ENCODE measurements at places on chromosomes 5 and 9.

DNA sequence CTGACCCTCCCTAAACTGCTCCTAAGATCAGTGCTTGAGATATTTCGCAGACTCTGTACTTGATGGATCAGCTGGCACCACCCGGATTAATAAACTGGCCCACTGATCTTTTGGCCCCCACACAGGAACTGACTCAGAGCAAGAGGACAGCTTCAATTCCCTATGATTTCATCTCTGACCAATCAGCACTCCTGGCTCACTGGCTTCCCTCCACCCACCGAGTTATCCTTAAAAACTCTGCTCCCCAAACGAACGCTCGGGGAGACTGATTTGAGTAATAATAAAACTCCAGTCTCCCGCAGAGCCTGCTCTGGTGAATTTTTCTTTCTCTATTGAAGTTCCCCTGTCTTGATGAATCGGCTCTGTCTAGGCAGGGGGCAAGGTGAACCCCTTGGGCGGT, 36.5 kb upstream of the CD180 start:
- DNase-seq: no peak

DNA sequence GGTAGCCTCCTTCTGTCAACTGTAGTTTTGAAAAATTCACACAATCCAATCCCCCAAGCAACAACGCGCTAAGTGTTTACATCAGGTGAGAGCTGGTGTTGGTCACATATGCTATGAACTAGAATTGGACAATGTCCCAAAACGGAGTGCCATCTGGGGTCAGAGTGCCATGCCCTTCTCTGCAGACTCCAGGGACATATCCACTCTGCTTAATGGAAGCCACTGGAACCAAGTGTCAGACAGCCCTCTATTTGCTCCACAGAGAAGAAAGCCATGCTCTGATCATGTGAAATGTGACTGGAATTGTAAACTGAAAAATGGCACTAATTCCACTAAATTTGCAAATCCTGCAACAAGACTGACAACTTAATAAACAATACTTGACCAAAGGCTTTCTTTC, 12.2 kb downstream of the ABCA1 start:
- no peak for DNase-seq

DNA sequence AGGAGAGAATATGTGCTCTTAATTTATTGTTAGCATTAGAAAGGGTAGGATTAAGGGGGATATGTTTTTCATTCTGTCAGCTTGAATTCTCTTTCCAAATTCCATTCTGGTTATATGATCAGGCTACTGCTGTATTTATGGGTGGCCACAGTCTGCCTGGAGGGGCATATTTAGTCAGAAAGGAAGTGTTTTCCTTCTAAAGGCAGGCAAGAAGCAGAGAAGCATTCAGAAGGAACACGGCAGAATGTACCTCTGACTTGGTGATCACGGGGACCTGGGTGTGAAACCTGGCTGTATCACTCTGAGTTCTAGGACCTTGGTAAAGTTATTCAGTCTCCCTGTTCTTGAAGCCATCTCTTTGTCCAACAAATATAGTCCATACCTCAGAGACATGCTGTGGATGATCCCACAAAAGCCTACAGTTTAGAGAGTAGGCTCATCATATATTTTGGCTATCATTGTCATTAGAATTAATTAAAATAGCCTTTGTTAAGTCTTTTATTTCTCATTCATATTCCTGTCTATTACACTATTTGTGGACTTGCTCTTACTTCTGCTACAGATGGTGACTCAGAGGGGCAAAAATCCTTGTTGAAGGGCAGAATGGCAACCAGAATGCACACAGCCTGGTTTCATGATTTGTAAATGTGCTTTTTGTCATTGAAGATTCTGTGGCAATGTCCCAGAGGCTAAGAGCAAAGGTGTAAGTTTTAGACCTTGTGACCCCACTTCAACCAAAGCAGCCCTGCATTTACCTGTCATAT, 2.7 kb downstream of the TNC start:
- no peak for DNase-seq

DNA sequence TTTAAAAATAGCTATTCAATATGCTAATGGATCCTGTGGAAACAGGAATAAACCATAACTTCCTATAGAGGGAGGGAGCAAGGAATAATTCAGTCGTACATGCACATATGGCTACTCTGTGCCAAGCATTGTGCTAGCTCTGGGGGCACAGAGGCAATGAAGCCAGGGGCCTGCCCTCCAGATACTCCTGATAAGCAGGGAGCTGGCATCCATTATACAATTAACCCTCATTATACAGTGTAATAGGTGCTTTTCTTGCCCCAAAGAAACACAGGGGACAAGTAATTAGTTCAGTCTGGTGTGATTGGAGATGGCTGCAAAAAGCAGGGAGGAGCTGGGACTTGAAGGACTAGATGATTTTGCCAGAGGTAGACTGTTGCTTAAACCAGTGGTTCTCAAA, 200.4 kb downstream of the SREK1 start:
- DNase-seq: no peak

- DNase-seq: no peak
Measured at GRCh38 chr5:158163451-158164295, 304.7 kb upstream of the CLINT1 start.

DNA sequence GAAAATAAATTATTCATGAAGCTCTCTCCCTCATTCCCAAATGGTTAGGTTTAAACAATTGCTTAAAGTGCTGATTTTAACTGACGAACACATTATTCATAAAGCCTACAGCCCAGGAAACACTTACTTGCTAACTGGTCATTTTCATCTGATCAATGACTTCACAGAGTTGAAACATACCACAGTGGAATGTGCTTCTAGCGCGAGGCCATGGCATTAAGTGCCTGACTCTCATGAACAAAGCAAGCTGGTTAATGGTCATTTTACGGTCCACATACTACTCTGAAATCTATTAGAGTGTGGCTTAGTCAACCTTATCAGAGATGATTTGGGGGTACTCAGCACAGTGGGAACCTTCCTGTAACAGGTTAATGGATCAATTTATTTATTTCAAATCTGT, 114.6 kb downstream of the MED27 start:
- DNase-seq: no peak

- DNase-seq: no peak
Measured at GRCh38 chr9:93575796-93576257, 557 bp upstream of the PHF2 start.

GRCh38 chr5:160092960-160093707, 26.1 kb downstream of the PWWP2A start:
- no peak for DNase-seq

- DNase-seq: no peak
Measured at GRCh38 chr9:80382211-80382891, 810.6 kb downstream of the TLE4 start.

- no peak for DNase-seq
Measured at GRCh38 chr5:150553911-150554310, 46.0 kb downstream of the NDST1 start.

- DNase-seq: no peak
Measured at GRCh38 chr9:19748278-19749126, 40.3 kb downstream of the SLC24A2 start.

- DNase-seq: no peak
Measured at GRCh38 chr5:79512471-79513307, 1.2 kb downstream of the HOMER1 start.

GRCh38 chr5:157343842-157344790, 78.2 kb downstream of the CYFIP2 start:
- no peak for DNase-seq

DNA sequence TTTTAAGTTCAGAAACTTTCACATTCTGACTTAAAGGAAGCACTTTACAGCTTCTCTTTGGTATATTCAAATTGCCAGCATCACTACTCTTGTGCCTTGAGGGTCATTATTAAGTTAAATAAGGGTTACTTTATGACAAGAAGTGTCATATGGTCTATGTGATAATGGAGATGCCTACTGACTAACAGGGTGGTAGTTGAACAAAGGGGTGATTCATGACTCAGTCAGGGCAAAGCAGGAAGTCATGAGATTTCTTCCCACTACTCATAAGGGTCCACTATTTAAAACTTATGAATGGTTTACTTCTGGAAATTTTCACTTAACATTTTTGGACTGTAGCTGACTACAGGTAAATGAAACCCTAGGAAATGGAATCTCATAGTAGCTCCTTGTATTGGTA, 938.3 kb upstream of the PTPRD start:
- no peak for DNase-seq

DNA sequence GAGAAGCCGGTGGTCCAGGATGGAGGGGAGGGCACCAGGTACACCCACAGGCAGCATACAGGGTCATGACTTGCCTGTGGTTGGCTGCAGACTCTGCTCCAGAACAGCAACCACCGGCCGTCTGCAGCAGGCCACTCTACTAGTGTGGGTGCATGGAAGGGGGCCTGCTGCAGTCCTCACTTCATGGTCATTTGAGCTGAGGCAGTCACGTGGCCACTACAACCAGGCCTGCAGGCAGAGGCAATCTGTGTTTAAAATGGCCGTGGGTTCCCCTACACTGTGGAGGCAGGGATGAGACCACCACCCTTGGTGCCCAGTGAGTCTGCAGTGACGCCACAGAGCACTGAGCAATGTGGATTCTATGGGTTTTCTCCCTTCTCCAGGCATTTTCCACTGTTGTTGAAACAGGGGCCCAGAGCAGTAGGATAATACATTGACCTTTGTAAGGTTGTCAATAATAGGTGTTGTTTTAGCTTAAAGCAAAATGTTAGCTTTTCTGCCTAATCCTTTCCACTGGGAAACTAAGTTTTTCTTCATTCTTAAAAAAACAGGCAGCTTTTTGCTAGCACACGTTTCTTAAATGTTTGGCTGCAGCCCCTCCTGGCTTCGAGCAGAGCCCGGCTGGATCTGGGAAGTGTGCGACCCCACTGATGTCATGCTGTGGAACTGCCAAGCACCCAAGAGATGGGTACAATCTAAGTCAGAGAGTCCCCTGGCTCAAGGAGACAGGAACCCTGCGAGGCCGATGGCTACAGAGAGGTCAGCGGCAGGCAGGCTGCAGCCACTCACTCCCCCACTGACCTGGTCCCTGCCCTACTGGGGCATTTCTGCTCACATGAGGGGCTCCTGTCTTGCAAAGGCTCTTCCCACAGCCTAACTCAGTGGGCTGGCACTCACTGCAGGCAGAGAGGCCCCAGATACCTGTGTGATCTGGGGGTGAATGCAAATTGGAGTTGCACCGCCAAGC, 21.2 kb downstream of the GADD45G start:
- no peak for DNase-seq

DNA sequence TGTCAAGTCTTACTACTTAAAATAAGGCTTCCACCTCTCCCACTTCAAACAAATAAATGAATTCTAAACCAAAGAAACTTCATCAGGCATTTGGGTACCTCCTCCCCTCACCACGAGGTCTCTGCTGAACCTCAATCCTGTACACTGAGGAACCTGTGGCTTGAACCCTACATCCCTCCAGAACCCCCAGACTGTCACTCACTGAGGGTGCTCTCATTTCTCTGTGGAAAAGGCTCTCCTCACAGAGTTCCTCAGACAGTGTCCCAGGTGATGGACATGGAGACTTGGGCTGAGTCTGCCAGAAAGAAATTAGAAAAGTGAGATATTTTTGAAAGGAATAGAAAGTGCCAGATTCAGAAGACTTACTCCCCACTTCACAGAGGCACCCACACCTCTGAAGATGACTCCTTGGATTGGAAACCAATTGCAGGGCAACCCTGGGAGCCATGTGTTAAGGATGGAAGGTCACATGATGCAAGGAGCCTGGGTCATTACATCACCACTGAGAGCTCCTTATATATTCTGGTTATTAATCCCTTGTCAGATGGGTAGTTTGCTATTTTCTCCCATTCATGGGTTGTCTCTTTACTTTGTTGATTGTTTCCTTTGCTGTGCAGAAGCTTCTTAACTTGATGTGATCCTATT, 19.8 kb downstream of the MLANA start:
- no peak for DNase-seq

DNA sequence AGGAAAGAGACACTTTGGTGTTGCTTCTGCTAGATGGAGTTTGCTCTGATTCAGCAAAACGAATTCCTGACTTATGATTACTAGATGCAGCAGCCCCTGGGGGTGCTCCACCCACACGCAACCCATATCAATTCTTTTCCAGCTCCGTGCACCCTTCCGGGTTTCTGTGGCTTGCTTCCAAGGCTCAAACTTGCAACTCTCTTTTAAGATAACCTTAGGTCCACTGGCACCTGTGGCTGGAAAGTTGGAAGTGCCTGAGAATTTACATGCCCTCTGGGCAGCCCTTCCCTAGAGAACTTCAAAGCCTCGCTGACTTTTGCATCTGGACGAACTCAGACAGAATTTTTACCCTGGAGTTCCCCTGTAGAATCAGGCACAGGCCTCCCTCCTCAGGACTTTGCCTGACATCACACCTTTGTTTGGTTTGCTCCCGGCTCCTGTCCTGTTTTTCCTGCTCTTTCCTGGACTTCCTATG, 224.9 kb downstream of the SNX18 start:
- no peak for DNase-seq

Data from NCI-H187 (cell line).